ENCODE measurements at places on chromosomes 4 and X.

DNA sequence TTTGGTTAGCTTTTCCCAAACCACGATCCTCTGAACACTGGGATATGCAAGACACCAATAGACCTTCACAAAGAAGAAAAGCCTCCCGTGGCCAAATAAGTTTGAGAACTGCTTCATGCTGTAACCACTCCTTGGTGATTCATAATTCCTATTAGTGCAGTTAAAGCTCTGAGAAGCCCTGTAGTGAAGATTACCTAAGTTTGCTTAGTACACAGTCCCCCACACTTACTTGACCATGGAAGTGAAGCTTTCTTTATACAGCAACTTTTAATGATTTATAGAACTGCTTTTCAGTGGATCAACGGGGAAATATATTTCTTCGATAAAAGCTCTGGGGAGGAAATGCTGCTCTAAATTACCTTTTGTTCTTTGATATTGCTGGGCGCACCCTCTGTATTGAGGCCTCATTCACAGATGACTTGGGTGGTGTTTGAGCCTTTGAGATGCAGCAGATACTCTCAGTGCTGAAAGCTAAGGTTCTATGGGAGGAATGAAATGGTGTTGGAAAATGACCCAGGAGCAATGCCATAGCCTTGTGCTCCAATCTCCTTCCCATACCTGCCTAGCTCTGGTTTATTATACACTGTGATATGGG lies 67.4 kb downstream of the CBLL2 start:
- DNase-seq, result no peak

DNA sequence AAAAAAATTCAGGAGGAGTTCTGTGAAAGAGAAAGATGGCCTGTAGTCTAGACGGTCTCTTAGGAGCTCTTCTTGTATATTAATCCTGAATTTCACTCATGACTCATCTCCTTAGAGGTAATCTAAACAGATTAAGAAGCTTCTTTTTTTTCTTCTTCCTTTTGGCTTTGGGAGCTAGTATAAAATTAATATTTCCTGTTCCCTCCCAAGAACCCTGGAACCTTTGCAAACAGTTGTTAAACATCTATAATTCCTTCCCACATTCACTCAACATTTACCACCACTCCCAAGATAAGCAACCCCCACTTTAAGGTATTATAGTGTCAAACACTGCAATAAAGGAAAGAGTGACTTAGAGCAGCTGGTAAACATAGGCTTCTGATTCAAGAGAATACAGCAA lies 146.4 kb upstream of the EDNRA start:
- no peak for DNase-seq

GRCh38 chr4:153084980-153085630 lies 119.1 kb upstream of the TRIM2 start:
- DNase-seq, result peak; percentile 36

DNA sequence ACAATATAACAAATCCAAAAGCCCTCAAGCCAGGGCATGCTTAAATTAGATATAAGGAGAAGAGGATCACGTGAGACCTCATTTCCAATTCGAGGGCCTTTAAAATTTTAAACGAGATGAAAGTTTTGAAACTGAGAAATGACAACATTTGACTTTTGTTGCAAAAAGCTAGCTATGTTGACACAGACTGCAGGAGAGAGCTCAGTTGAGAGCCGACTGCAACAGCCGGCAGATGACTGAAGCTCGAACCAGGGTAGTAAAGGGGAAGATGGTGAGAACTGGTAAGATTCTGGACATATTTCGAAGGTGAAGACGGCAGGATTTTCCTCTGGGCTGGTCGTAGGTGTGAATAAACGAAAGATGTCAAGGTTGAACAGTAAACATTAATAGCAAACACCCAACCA lies 773 bp downstream of the PRMT9 start:
- no peak for DNase-seq

GRCh38 chr4:183636503-183636902 lies 22.5 kb downstream of the RWDD4 start:
- no peak for DNase-seq

DNA sequence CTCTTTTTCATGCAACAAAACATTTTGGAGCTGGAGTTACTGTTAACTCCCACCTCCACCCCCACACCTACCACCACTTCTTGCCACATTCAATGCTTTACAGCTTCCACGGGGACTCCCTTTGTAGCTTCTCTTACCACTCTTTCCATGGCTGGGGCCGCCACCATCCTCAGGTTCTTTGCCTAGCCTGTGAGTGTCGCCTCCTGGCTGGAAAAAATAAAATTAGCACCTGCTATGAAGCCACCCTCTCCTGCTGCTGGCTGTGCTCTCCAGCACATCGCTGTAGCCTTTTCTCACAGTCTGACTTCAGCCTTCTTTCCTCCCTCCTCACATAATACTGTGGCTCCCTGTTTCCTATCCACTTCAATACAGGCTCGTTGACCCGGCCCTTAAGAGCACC lies 114.4 kb downstream of the FRAS1 start:
- DNase-seq, result no peak

- DNase-seq, result peak; percentile 73
Observed at GRCh38 chr4:15149839-15150592, 147.7 kb downstream of the CPEB2 start.

- no peak for DNase-seq
Observed at GRCh38 chrX:119971184-119971583, 27.6 kb upstream of the NKAP start.

GRCh38 chr4:95084584-95084983 lies 326.8 kb downstream of the BMPR1B start:
- DNase-seq, result peak; percentile 85

DNA sequence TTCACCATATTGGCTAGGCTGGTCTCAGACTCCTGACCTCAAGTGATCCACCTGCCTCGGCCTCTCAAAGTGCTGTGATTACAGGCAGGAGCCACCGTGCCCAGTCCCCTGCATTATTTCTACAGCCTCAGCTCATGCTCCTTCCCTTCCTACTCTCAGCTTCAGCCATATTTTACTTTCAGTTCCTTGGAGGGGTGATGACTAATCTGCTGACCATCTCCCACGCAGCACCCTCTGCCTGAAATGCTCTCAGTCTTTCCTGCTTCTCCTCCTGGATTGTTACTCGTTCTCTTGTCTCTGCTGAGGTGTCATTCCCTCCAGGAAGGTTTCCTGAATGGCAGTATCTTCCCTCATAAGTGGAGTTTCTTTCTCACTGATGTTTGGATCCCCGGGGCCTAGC lies 63.3 kb downstream of the MOSPD2 start:
- DNase-seq, result peak; percentile 39

DNA sequence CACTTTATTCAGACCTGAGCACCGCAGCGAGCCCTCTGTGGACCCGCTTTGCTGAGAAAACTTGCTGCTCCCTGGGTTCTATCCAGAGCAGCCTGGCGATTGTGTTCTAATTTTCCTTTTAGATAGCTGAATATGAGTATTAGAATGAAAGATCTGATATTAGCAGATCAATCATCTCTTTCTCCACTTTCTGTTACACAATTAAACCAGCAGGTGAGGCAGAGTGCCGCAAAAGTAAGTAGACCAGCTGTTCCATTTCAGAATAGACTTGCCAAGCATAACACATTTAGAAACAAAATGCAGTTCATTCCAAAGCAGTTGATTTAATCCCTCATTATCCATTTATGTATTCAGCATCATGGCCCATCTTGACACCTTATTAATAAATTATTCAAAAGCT lies 58.6 kb downstream of the PALLD start:
- DNase-seq, result no peak

DNA sequence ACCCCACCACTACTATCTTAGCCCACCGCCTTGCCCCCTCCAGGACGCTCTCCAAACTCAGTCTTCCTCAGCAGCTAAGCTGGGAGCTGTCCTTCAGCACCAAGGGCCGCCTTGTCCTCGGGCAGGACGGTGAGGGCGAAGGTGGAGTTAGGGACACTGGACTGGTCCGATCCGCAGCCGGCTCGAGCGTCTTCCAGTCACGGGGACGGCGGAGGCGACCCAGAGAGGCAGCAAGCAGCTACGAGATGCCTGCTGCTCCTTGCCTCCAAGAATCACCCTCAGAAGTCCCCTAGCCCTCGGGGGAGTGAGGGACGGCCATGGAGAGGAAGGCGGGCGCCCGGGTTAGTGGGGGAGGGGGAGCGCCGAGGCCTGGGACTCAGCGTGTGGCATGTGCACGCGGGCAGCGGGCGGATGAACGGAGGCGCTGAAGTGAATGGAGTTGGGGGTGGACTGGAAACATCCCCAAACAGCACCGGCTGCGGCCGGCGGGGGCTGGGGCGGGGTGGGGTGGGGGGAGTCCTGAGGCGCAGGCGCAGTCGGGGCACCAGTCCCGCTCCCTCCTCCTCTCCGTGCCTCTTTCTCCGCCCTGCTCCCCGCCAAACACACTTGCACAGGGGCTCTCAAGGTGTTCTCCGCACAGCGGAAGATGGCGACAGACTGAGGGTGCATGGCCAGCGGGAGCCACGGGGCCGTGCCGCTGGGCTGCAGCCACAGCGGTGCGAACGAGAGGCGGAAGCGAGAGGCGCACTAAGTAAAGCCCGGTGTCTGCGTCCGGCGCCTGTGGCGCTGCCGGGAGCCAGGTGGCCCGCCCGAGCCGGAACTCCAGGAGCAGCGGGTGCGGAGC lies at the start of gene NALF2:
Gene NALF2, plus strand, starts transcription at position 545 of the 844 bp plus-strand sequence. CDS start 957 bp downstream, outside the sequence.
- DNase-seq, result no peak

GRCh38 chr4:73978886-73979285 lies 2.9 kb downstream of the PF4 start:
- DNase-seq, result no peak

- peak; percentile 11 for DNase-seq
Observed at GRCh38 chrX:16786791-16787735, 797 bp downstream of the TXLNG start.

- DNase-seq, result no peak
Observed at GRCh38 chr4:84176016-84176415, 323.1 kb downstream of the NKX6-1 start.

- DNase-seq, result no peak
Observed at GRCh38 chr4:171985129-171985528, 171.9 kb downstream of the GALNTL6 start.

DNA sequence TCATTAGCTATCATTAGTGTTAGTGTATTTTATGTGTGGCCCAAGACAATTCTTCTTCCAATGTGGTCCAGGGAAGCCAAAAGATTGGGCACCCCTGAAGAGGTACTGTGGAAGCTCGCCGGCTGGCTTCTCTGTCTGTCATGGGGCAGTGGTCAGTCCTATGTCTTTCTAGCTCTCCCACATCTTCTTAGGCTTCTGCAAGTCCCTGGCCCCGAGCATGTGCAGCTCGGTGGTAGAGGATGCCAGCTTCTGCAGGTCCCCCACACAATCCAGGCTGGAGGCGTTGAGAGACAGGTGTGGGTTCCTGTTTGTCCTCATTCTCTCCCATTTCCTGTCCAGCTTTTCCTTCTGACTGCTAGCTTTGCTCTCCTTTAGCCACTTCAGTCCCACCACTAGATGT lies 134.1 kb upstream of the NALF2 start:
- no peak for DNase-seq

- DNase-seq, result no peak
Observed at GRCh38 chrX:49019050-49019449, 17.0 kb upstream of the GRIPAP1 start.

DNA sequence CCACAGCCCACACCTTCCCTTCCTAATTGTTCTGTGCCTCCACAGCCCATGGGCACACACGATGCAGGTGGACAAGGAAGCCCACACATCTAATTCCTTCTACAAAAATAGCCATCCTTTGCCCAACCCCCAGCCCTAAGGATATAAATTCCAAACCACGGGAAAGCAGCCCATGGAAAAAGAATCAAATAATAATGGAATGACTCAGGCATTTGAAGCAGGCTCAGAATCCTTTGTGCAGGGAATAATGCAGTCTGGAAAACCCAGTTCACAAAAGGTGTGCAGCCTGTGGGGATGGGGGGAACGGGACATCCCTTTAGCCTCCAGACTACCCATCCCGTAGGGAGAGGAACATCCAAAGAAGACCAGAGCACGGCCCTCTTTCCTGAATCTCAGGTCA lies 342.3 kb upstream of the GALNT7 start:
- no peak for DNase-seq

- DNase-seq, result no peak
Observed at GRCh38 chr4:80180743-80181142, 16.6 kb upstream of the PRDM8 start.

DNA sequence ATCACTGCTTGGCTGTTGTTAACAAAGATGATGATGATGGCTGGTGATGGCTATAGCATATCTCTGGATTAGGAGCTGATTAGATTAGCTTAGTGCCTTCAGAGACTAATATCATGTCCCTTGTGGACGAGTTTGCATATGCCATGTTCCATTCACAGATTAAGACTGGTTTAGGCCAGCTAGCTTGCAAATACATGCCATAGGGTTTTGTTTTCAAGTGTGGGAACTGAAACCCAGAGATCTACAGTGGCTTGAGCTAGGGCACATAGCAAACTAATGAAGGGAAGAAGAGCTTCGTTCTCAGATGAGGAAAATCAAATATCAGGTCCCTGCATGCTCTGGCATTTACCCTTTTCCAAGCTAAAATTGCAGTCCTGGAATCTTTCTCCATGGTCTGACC lies 492.3 kb downstream of the MAGEE1 start:
- DNase-seq, result no peak

DNA sequence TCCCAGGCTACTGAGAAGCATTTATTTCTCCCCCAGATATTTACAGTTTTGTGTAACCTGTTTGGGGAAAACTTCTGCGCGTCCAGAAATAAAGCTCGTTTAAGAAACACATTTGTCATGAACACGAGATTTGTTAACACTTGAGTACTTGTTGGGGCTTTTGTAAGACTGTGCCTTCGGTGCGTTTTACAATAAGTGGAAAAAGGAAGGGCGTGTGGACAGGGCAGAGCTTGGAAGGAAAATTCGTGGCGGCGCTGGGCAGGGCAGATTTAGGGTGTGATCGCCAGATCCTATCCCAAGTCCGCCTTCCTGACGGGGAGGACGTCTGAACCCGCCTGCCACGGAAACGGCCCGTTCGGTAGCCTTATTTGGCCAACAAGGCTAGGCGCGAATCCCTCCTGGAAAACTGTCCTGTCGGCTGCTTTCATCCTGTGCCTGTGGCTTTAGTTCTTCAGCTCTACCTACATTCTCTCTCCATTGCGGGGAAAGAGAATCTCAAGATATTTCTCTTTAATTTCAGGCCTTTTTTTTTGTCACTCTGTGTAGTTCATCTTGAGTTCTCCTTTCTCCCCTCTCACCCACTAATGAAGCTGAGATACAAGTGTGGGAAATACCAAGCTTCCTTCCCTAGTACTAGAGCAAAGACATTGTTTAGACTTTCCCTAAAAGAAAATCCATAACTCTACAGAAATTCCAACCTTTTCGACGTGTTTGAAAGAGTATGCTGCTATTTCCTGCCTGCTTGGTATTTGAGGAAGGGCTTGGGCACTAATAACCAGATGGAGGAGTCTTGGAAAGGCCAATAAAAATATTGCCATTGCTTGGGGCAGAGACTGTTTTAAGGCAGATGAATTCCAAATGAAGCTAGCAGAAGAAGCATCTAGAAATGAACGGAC lies 982 bp downstream of the PDLIM5 start:
- peak; percentile 73 for DNase-seq

DNA sequence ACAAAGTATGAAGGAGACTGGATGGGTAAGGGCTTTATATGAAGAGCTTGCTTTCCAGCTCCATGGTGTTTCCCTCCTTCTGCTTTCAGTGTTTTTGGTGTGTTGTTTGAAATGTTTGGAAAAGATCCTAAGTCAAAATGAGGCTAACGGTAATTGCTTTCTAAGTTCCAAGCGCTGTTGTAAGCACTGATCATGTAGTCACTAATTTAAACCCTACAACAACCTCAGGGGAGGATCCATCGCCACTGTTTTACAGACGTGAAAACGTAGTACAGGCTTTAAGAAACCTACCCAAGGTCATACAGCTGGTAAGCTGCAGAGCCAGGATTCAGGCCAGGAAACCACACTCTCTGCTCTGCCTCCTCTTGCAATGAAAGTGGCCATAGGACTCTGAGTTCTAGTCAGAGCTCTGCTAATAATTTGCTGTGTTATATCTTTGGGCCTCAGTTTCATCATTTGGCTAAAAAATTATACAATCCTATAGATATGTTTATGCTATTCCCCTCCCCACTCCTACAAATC lies 102.9 kb upstream of the PGRMC2 start:
- DNase-seq, result no peak
